ENCODE measurements at places on chromosomes 16 and 17. TPM values are rescaled to one million over a fixed set of nuclear protein-coding genes. Genes with fewer than 3 reads are reported as not detected.

Gene TPPP3
- total RNA-seq: not detected

Gene MYH3
- 0.66 TPM for total RNA-seq

Gene HES7
- not detected for total RNA-seq

Gene CACNG3
- not detected for total RNA-seq

Gene GP2
- total RNA-seq: not detected

Gene SOCS1
- total RNA-seq: 8.1 TPM

DNA sequence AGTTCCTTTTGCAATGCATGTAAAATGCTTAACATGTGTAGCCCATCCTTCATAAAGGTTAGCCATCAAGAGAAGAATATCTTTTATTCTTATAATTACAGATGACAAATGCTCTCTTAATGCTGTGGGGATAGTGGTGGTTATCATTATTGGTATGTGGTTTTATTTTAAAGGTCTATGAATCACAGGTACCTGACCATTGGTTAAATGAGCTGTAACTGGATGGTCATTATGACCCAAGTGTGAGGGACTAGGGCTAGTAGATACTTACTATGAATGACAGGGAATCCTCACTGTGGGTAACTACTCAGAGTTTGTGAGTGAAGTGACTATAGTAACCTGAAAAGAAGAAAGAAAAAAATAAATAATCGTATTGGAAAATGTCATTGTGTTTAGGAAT, 78.8 kb downstream of the CDRT15 start:
- no peak for DNase-seq

GRCh38 chr17:67377488-67378453, 690 bp downstream of the PITPNC1 start:
- DNase-seq: peak; percentile 73

DNA sequence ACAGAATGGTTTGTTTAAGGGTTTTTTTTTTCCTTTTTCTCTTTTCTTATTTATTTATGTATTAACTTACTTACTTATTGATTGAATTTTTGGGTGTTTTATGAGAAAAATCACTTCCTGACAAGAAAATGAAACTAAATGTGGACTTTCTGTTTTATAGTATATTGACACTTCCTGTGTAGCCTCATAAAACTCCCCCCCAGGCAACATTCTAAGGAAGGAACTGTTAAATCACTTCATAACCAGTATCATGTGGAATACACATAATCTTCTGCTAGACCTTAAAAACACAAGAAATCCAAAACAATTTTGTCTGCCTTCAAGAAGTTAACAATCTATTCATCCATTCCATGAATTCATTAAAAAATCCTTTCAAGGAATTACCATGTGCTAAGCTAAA, 164.1 kb upstream of the TOM1L1 start:
- no peak for DNase-seq

DNA sequence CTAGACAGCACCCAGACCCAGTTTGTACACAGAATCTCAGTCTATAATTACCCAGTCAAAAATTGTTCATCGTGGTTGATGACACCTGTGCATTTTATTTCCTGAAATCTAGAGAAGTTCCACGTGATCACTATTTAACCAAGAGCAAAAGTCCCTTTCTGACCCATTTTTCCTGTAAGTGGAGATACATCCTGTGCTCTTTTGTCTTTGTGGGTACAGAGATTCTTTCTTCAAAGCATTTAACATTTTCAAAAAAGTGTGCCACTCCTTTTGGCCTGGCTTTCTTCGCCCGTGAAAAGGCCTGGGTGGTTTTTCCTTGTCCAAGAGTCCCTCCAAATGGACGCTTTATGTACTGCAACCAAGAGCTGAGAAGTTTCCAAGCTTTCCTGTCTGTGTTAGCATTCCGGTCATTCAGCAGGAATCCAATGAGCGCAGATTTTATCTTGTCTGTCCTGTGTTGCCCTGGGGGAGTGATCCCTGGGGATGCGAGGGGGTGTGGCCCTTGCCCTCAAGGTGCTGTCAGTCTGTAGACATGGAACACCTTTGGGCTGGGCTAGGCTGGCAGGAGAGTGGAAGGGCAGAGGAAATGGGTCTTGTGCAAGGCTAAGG, 161.1 kb upstream of the CACNG5 start:
- DNase-seq: peak; percentile 64

DNA sequence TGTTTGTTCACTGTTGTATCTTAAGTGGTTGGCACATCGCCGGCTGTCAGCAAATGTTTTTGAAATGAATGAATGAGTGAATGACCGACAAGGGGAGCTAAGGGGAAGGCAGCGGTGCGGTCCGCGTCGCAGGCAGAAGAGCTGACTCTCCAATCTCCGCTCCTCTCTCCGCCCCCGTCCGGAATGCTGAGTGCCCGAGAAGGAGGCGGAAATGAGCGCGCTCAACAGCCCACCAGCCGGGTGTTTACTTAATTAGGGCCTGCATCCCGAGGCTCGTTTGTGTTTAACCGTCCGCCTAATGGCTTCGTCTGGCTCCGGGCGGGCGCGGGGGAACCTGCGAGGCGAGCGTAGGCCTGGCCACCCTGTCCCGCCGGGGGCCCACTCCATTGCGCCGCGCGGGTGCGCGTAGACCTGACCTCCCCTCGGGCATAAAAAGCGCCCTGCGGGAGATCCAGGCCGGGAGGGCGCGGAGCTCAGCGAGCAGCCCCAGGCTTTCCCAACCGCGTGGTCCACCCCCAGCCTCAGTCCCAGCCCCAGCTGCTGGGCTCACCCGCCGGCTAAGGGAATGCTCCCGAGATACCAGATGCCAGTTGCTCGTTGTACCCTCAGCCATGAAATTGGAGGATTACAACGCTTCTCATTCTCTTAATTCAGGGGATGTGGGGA, 2.5 kb upstream of the CDH3 start:
- peak; percentile 12 for DNase-seq

- no peak for DNase-seq
These were observed 3.1 kb upstream of the FAM117A start for GRCh38 chr17:49766918-49767530.

- DNase-seq: no peak
These were observed 2047.4 kb downstream of the TP53TG3F start for GRCh38 chr16:35506898-35507194.

DNA sequence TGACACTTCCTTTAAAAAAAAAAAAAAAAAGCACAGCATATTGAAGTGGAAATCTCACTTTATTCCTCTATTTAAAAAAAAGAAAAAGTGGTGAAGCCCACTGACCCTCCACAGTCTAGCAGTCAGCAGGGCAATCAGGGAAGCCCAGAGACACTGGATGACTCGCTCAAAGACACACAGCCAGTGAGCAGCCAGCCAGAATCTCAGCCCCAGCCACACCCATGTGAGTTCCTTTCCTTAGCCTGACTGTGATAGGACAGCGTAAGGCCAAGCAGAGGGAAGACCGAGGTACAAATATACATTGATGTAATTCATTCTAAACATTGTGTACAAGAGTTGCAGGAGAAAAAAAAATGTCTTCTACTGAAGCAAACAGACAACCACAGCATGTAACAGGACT, 22.5 kb downstream of the XPO6 start:
- peak; percentile 57 for DNase-seq

Data from SJSA1 (cell line).